ENCODE measurements at places on chromosomes 7 and 10.
A peak's percentile ranks its signal among the peaks of the same experiment; 100 is the strongest.

DNA sequence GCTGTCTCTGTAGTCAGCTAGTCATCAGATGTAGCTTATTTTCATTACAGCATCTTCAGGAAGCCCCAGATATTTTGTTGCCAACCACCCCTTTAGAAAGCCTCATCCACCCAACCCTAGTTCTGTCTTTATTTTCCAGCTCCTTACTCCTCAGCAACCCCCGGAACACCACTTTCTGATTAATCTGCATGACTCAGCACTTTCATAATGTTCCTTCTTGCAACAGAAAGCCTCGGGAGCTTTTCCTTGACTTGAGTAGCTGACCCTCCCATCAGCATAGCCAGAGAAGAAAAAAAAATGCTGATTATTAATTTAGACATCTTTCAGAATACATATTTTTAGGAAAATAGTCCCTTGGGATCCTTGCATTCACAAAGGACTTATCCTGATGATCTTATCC, 244.0 kb upstream of the CXCL12 start:
- DNase-seq: peak; percentile 82
- no peaks in the 10 kb centered on the region for H3K27me3 ChIP-seq
- H3K36me3 ChIP-seq: no peaks in the 10 kb centered on the region
- peak overlapping the region; percentile 74 for H3K4me3 ChIP-seq

- peaks cover 4% of the 10 kb centered on the region for H3K27me3 ChIP-seq
- H3K36me3 ChIP-seq: no peaks in the 10 kb centered on the region
- H3K4me3 ChIP-seq: no peak overlapping the region
These were observed 47.9 kb upstream of the SKAP2 start for GRCh38 chr7:26912338-26912737.

- H3K4me3 ChIP-seq: no peak overlapping the region
- no peaks in the 10 kb centered on the region for H3K27me3 ChIP-seq
- H3K4me1 ChIP-seq: peaks cover 38% of the 10 kb centered on the region
- H3K27ac ChIP-seq: peak overlapping the region; percentile 82
- H3K36me3 ChIP-seq: peaks cover 7% of the 10 kb centered on the region
These were observed 35.1 kb upstream of the DNAJB6 start for GRCh38 chr7:157301610-157302120.

GRCh38 chr7:133645884-133646391, 393.1 kb downstream of the EXOC4 start:
- no peak for DNase-seq
- no peak overlapping the region for H3K4me3 ChIP-seq
- H3K27me3 ChIP-seq: no peaks in the 10 kb centered on the region
- no peaks in the 10 kb centered on the region for H3K36me3 ChIP-seq

DNA sequence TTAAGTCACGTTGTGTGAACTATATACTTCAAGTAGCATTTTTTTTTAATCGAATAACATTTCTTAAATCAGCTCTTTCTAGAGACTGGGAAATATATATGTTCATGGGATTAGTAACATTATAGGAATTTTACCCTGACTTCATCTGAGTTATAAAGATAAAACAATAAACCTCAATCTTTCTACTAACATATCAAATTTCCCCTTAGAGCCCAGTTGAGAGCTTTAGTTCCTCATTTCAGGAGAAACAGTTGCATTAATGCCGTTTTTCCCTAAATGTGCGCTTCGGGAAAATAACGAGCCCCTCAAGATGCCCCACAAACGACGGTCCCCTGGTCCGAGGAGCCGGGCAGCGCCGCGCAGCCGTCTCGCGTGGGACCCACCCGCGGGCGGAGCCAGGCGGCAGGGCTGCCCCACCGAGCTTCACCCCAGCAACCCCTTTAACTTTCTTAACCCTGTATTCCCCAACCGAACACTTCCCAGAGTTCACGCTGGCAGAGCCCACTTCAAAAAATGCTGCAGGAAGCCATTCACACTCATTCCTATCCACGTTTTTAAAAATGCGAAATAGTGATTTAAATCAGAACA, 152.5 kb upstream of the YAE1 start:
- peaks cover 4% of the 10 kb centered on the region for H3K27me3 ChIP-seq
- peaks cover 9% of the 10 kb centered on the region for H3K4me1 ChIP-seq
- peak overlapping the region; percentile 91 for H3K4me3 ChIP-seq

- peaks cover 2% of the 10 kb centered on the region for H3K27me3 ChIP-seq
- H3K27ac ChIP-seq: no peak overlapping the region
- no peak overlapping the region for H3K4me3 ChIP-seq
- no peaks in the 10 kb centered on the region for H3K4me1 ChIP-seq
These were observed 277.5 kb downstream of the SUGCT start for GRCh38 chr7:40412323-40412722.

DNA sequence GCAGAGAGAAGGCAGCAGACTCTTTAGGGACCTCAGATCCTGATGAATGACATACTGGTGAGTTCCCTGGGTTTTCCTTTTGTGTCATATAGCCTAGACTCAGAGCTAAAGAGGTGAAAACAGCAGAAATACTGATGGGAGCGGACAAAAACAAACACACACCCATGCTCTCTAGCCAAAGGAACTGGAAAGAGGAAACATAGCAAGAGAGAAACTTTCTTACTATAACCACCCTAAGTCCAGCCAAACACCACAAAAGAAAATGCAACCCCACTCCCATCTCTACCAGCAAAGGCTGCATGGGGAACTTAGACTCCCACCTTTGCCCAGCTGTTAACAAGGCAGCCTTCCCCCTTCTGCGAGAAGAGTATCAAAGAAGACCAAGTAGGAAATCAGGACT, 16.3 kb downstream of the GSAP start:
- H3K27ac ChIP-seq: no peak overlapping the region
- H3K4me1 ChIP-seq: peaks cover 4% of the 10 kb centered on the region
- no peaks in the 10 kb centered on the region for H3K36me3 ChIP-seq

GRCh38 chr10:62760401-62760800, 44.1 kb upstream of the ADO start:
- H3K4me1 ChIP-seq: no peaks in the 10 kb centered on the region
- H3K4me3 ChIP-seq: no peak overlapping the region
- H3K27me3 ChIP-seq: peaks cover 1% of the 10 kb centered on the region
- no peaks in the 10 kb centered on the region for H3K36me3 ChIP-seq
- no peak overlapping the region for H3K27ac ChIP-seq
- DNase-seq: no peak

DNA sequence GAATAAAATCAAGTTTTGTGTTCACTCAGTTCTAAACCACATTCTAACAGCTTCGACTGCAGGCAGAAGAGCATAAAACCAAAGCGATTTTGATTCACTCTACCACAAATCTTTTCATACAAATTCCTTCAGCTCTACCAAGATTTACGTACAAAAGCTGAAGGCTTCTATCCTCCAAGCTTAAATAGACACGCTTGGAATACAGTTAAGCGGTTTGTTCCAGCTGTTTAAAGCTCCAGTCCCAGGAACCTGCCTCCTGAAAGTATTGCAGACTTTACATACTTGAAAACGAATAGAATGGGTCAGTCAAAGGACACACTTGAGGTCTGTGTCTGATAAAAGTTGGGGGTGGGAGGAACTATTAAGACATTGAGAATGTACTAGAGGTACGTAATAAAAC, 102.9 kb downstream of the MPP7 start:
- H3K36me3 ChIP-seq: no peaks in the 10 kb centered on the region

DNA sequence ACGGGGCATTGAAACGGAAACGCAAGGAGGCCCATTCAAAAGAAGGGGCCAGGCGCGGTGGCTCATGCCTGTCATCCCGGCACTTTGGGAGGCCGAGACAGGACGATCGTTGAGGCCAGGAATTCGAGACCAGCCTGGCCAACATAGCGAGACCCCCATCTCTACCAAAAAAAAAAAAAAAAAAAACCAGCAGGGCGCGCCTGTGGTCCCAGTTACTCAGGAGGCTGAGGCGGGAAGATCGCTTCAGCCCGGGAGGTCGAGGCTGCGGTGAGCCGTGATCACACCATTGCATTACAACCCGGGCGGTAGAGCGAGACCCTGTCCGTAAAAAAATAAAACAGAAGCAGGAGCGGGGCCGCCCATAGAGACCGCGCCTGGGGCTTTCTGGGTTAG, 396 bp downstream of the PSMG3 start:
- peaks cover 33% of the 10 kb centered on the region for H3K36me3 ChIP-seq
- no peak for DNase-seq
- no peaks in the 10 kb centered on the region for H3K27me3 ChIP-seq
- H3K27ac ChIP-seq: peak overlapping the region; percentile 69
- peaks cover 40% of the 10 kb centered on the region for H3K4me1 ChIP-seq

DNA sequence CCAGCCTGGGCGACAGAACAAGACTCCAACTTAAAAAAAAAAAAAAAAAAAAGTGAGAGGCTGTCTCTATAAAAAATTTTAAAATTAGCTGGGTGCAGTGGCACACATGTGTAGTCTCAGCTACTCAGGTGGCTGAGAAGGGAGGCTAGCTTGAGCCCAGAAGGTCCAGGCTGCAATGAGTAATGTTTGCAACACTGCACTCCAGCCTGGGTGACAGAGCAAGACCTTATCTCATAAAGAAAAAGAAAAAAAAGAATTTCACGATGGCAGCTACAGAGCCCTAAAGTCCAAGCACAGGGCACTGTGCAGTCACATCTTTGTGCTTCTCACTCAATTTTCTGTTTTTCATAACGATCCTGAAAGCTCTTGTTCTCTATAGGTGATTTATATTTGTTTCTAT, 209.5 kb upstream of the KCTD7 start:
- H3K4me1 ChIP-seq: peaks cover 10% of the 10 kb centered on the region
- H3K27me3 ChIP-seq: no peaks in the 10 kb centered on the region
- no peak overlapping the region for H3K4me3 ChIP-seq
- no peaks in the 10 kb centered on the region for H3K36me3 ChIP-seq
- H3K27ac ChIP-seq: no peak overlapping the region

DNA sequence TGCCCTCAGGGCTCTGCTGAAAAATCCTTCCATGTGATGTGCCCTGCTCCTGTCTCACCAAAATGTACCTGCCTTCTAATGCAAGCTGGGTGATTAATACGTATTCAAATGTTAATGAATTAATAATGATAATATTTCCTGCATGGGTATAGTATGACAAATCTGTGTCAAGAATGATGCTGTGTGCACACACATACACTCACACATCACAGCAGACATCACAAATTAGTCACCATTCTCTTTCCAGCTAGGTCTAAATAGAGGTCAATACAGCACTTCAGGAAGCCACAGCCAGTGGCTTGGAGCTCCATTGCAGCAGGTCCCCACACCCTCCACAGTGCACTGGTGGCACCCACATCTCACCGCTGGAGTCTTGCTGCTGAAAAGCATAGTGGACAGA, 681.2 kb upstream of the NRP1 start:
- H3K4me1 ChIP-seq: peaks cover 9% of the 10 kb centered on the region
- H3K27ac ChIP-seq: no peak overlapping the region
- peaks cover 20% of the 10 kb centered on the region for H3K27me3 ChIP-seq
- no peak overlapping the region for H3K4me3 ChIP-seq
- no peaks in the 10 kb centered on the region for H3K36me3 ChIP-seq
- no peak for DNase-seq

DNA sequence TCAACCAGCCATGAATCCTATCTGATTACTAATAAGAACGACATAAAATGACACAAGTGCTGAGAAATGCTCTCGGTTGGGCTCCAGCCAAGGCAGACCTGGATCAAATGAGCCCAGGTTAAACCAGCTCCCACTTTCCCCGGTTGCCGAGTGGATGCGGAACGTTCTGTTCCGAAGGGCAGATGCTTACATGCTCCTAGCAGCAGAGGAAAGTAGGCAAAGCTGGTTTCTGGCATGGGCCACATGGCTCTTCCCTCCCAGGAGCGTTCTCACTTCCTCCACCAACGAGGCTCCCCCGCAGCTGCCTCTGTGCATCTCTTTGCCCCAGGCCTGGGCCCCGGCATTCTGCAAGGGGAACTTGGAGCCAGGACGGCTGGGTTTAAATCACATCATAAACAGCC, 61.8 kb upstream of the SDK1 start:
- no peak overlapping the region for H3K27ac ChIP-seq
- H3K4me3 ChIP-seq: no peak overlapping the region
- 0 out of 2 replicates have a peak, but pooled peaks cover under 1% of the 10 kb centered on the region for H3K4me1 ChIP-seq
- H3K27me3 ChIP-seq: no peaks in the 10 kb centered on the region
- H3K36me3 ChIP-seq: peaks cover 5% of the 10 kb centered on the region
- no peak for DNase-seq

- H3K27me3 ChIP-seq: peaks cover 2% of the 10 kb centered on the region
- no peak overlapping the region for H3K4me3 ChIP-seq
- DNase-seq: no peak
- no peak overlapping the region for H3K27ac ChIP-seq
- peaks cover 35% of the 10 kb centered on the region for H3K4me1 ChIP-seq
These were observed 49.2 kb downstream of the TACR2 start for GRCh38 chr10:69367469-69367868.

DNA sequence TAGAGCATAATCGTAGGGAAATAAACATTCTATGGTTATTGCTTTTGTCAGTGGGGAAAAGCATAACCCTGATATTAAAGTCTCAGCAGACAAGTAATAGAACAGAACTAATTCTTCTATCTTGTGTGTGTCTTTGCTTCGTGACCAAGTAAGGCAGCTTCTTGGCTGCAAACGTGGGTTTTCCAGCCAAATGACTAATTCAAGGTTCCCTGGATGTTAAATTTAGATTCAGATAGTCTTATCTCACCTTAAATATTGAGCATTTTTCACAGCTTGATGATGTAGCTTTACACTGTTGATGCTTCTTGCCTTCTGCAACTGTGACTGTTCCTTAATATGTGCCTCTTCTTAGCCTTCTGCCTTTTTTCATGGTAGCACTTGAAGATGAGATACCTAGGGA, 113.0 kb downstream of the EXOC4 start:
- H3K36me3 ChIP-seq: peaks cover 17% of the 10 kb centered on the region
- DNase-seq: peak; percentile 4
- H3K27me3 ChIP-seq: no peaks in the 10 kb centered on the region
- H3K27ac ChIP-seq: peak overlapping the region; percentile 27

- H3K4me3 ChIP-seq: no peak overlapping the region
- no peaks in the 10 kb centered on the region for H3K36me3 ChIP-seq
- no peak overlapping the region for H3K27ac ChIP-seq
- peaks cover 10% of the 10 kb centered on the region for H3K4me1 ChIP-seq
- no peak for DNase-seq
These were observed 97.3 kb downstream of the GRB10 start for GRCh38 chr7:50685135-50686065.

- no peak overlapping the region for H3K4me3 ChIP-seq
- H3K27me3 ChIP-seq: peaks cover 2% of the 10 kb centered on the region
- H3K27ac ChIP-seq: no peak overlapping the region
These were observed 57.8 kb downstream of the GCC1 start for GRCh38 chr7:127527561-127527960.

DNA sequence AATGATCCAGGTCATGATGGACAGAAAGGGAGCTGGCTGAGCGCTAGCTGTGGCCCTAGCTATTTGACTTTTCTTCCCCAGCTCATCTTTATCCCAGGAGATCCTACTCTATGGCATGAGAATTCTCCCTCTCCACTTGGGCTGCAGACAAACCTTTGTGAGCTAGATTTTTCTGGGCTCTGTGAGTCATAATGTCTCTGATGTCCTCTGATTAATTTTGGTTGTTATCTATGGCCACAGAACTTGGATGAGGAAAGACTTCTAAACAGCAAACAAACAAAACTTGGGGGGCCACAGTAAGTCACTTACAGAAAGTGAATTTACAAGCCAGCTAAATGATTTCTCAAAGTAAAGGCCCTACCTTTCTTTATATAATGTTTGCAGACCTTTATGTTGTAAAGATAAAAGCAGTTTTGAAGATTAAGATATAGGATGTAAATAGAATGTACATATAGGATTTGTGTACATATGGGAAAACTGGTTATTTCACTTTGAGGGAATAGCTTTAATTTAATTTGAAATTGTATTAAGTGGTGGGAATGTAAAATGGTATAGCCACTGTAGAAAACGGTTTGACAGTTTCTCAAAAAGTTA, 10.4 kb downstream of the ABLIM1 start:
- no peak overlapping the region for H3K4me3 ChIP-seq

Measured in HFFc6 (cell line).